Naive thymus-derived CD8-positive, alpha-beta T cell (primary cell): ENCODE measurements at places on chromosomes 11 and 22.
A peak's percentile ranks its signal among the peaks of the same experiment; 100 is the strongest.

DNA sequence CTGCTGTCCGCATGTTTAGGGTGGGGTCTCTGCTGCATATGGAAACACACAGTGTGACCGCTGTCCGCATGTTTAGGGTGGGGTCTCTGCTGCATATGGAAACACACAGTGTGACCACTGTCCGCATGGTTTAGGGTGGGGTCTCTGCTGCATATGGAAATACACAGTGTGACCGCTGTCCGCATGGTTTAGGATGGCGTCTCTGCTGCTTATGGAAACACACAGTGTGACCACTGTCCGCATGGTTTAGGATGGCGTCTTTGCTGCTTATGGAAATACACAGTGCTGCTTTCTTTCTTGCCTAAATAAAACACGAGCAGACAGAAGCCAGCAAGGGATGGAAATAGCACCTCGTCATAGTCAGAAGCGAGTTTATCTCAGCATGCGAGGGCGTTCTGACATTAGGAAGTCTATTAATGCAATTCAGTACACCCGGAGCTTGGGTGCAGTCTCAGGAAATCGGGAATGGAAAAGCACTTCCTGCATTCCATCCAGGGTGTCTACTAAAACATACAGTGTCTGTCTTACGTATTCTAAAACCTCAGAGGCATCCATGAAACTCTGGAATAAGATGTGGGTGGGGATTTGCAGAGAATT lies 32.6 kb upstream of the TOLLIP start:
- peaks cover 8% of the 10 kb centered on the region for H3K4me1 ChIP-seq
- no peaks in the 10 kb centered on the region for H3K27me3 ChIP-seq
- no peak overlapping the region for H3K27ac ChIP-seq
- no peaks in the 10 kb centered on the region for H3K36me3 ChIP-seq

DNA sequence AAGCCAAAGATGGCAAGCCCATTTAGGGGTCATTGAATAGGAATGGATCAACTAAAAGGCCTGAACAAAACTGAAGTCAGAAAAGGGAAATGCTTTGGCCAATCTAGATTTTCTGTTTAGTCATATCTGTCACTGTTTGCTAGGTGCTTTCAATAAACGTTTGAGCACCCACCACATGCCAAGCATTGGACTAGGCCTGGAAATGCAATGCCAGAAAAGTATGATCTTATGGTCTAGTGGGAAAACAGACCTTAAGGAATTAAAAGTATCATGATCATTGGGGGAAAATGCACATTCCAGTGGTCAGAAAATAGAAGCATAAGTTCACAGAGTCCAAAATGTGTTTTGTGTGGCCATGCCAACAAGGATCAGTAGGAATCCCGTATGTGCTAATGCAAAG lies 76.8 kb upstream of the BIRC3 start:
- no peak overlapping the region for H3K27ac ChIP-seq
- H3K4me3 ChIP-seq = no peak overlapping the region
- H3K4me1 ChIP-seq = no peaks in the 10 kb centered on the region
- H3K36me3 ChIP-seq = no peaks in the 10 kb centered on the region
- DNase-seq = no peak

- H3K27ac ChIP-seq = no peak overlapping the region
- no peak overlapping the region for H3K4me3 ChIP-seq
- no peak for DNase-seq
- peaks cover 11% of the 10 kb centered on the region for H3K27me3 ChIP-seq
- no peaks in the 10 kb centered on the region for H3K36me3 ChIP-seq
Measured at GRCh38 chr22:49686495-49687219, 141.0 kb downstream of the BRD1 start.

DNA sequence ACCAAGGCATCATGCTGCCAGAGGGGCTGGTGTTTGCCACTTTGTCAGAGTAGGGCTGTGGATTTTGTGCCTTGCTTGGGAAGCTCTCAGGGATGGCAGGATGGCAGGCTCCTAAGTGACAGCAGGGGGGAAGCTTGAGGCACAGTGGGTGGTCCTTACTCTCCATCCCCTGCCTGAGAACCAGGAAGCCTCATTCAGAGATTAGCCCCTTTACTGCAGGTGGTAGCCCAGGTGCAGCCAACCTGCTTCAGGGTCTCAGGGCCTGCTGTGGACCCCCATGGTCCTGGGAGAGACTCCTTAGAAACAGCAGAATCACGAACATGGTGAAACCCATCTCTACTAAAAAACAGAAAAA lies 8.9 kb upstream of the ST3GAL4 start:
- peaks cover 39% of the 10 kb centered on the region for H3K36me3 ChIP-seq
- H3K4me3 ChIP-seq = no peak overlapping the region
- peak overlapping the region; percentile 74 for H3K27ac ChIP-seq
- peaks cover 7% of the 10 kb centered on the region for H3K4me1 ChIP-seq
- no peaks in the 10 kb centered on the region for H3K27me3 ChIP-seq

DNA sequence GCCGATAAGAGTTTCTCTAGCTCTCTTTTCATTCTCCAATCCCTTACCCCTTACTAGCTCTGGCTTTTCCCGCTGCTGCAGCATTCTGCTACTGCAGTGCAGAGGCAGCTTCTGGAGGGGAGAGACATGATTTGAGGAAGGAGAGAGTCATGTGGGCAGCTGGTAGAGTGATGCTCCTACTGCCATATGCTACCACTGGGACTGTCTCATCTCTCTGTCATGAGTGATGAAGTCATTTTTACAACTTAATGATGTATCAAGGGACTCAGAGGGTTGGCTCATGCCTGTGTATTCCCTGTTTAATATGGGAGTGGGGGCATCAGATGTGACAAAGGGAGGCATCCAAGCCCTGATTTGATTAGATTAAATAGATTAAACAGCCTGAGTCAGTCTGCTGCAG lies 11.3 kb downstream of the SLC17A6 start:
- no peaks in the 10 kb centered on the region for H3K36me3 ChIP-seq
- peaks cover 22% of the 10 kb centered on the region for H3K27me3 ChIP-seq
- no peak for DNase-seq
- no peaks in the 10 kb centered on the region for H3K4me1 ChIP-seq

- no peaks in the 10 kb centered on the region for H3K27me3 ChIP-seq
- no peak for DNase-seq
- H3K27ac ChIP-seq = no peak overlapping the region
- no peaks in the 10 kb centered on the region for H3K4me1 ChIP-seq
- no peak overlapping the region for H3K4me3 ChIP-seq
Measured at GRCh38 chr11:7603031-7603781, 70.1 kb downstream of the CYB5R2 start.

DNA sequence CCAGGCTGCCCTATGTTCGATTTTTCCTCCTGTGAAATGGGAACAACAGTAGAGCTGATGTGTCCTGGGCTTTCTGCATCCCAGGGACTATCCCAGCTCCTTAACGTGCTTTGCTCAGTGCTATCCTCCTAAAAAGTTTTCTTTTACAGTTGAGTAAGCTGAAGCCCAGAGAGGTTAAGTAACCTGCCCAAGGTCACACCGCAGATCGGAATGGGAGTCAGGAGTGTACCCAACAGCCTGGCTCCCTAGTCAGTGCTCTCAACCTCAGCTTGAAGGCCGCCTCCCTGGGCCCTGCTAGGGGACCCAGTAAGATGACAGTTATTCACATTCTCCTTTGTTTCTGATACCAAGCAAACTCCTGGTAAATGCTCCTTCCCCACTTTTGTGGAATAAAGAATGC lies 45.9 kb downstream of the PARVB start:
- no peak overlapping the region for H3K4me3 ChIP-seq
- peaks cover 8% of the 10 kb centered on the region for H3K4me1 ChIP-seq
- no peak for DNase-seq
- H3K27ac ChIP-seq = no peak overlapping the region

DNA sequence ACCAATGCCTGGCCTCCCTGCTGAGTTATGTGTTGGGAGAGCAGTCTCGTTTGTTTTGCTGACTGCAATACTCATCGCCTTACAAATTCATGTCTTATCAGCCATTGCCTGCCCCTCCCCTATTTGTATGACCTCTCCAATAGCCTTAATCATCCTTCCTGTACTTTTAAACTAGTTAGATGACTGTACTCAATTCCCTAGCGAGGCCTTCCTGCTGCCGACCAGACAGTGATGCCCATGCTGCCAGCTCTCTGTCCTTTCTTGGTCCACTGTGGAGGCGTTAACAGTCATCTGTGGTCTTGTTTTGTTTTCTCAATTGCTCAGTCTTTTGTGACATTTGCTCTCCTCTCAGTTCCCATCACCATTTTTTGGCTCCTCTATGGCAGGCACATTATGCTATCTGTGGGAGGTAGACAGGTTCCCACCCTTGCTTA lies 20.3 kb upstream of the YPEL1 start:
- no peak overlapping the region for H3K27ac ChIP-seq
- no peak for DNase-seq
- H3K4me3 ChIP-seq = no peak overlapping the region

DNA sequence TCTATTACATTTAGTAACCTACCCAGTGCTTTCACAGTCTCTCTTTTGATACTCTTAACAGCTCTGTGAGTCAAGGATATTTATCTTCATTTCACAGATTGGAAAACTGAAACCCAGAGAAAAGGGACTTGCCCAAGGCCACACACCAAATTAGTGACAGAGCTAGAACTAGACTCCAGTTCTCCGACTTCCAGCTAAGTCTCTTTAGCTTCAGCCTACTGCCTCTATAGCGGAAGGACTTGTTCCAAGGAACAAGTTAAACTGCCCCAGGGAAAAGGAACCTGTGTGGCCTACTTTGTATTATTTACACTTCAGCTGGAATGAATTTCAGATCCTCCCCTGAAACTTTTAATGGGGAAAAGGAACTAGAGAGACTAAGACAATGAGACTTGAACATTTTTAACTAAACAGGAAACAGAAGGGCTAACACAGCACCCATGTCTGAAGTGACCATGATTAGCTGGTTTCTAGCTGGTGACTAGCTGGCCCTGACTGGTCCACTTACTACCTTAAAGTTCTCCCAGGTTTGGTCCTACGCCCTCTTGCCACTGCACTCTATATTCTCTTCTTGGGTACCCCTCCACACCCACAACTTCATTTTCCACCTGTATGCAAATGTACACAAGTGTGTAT lies 1.3 kb downstream of the LRRC51 start:
- peaks cover 27% of the 10 kb centered on the region for H3K4me1 ChIP-seq
- H3K27me3 ChIP-seq = no peaks in the 10 kb centered on the region
- no peak for DNase-seq
- H3K27ac ChIP-seq = peak overlapping the region; percentile 97
- H3K36me3 ChIP-seq = no peaks in the 10 kb centered on the region
- peak overlapping the region; percentile 67 for H3K4me3 ChIP-seq

GRCh38 chr11:128917144-128917724 lies 25.4 kb downstream of the TP53AIP1 start:
- DNase-seq = no peak
- peaks cover 15% of the 10 kb centered on the region for H3K27me3 ChIP-seq
- H3K4me3 ChIP-seq = no peak overlapping the region
- no peaks in the 10 kb centered on the region for H3K36me3 ChIP-seq

- no peak for DNase-seq
- no peaks in the 10 kb centered on the region for H3K4me1 ChIP-seq
- H3K27ac ChIP-seq = no peak overlapping the region
- peaks cover 10% of the 10 kb centered on the region for H3K36me3 ChIP-seq
- no peaks in the 10 kb centered on the region for H3K27me3 ChIP-seq
Measured at GRCh38 chr22:29509298-29509697, 29.3 kb downstream of the NEFH start.

DNA sequence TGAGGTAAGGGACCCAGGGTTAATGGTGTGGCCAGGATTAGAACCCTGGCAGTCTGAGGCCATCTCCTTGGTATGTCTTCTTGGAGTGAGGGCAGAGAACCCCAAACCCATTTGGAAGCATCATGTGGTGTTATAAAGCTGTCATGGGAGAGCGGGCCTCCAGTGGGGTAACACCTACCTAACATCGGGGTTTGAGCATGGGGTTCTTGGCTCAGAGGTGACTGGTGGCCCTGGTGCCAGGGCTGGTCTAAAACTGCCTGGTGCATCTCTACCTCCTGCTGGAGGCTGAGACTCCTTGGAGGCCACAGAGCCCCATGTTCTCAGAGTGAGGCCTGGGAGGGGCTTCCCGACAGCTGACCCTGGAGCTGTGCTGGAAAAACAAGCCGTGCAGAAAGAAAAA lies 4.5 kb downstream of the PRDM11 start:
- H3K27ac ChIP-seq = no peak overlapping the region
- DNase-seq = no peak
- H3K4me1 ChIP-seq = peaks cover 36% of the 10 kb centered on the region
- H3K36me3 ChIP-seq = no peaks in the 10 kb centered on the region
- no peak overlapping the region for H3K4me3 ChIP-seq

GRCh38 chr11:2452321-2453012 lies 7.7 kb downstream of the KCNQ1 start:
- peaks cover 4% of the 10 kb centered on the region for H3K4me1 ChIP-seq
- no peak overlapping the region for H3K27ac ChIP-seq
- no peak overlapping the region for H3K4me3 ChIP-seq
- H3K27me3 ChIP-seq = no peaks in the 10 kb centered on the region

DNA sequence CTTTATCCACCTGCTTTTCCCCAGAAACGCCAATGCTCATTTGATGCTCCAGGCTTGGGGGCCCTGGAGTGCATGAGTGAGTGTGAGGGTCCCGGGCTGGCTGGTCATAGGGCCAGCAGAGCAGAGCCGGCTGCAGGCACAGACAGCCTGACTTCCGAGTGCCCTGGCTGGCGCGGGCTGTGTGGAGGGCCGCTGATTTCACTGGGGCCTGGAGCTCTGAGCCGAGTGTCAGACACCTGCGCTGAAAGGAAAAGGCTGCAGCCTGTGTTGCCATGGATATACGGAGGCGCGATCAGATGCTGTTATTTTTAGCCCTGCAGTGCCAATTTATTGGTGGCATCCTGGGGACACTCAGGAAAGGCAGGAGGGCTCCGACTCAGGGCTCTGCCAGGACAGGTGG lies 87.6 kb downstream of the ST3GAL4 start:
- peaks cover 7% of the 10 kb centered on the region for H3K4me1 ChIP-seq
- no peak overlapping the region for H3K4me3 ChIP-seq
- H3K27me3 ChIP-seq = peaks cover 7% of the 10 kb centered on the region
- no peaks in the 10 kb centered on the region for H3K36me3 ChIP-seq
- H3K27ac ChIP-seq = no peak overlapping the region
- no peak for DNase-seq

DNA sequence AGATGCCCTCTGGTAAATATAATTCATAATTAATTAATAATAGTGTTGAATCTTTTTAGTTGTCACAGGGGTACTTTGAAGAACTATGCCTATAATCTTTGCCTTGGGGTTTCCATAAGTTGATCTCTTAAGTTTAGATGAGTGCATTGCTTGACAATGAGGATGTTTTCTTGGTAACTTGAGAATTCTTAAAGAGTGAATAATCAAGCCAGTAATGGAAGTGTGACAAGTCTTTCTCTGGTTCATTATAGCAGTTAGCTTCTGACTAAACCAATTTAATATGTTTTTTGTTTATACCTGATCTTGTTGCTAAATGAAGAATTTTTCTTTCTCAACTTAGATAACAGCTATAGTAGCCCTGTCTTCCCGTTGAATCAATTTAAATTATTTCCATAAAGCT lies 46.2 kb downstream of the ATXN10 start:
- H3K4me3 ChIP-seq = no peak overlapping the region
- H3K27me3 ChIP-seq = no peaks in the 10 kb centered on the region
- peaks cover 14% of the 10 kb centered on the region for H3K36me3 ChIP-seq
- no peak for DNase-seq

DNA sequence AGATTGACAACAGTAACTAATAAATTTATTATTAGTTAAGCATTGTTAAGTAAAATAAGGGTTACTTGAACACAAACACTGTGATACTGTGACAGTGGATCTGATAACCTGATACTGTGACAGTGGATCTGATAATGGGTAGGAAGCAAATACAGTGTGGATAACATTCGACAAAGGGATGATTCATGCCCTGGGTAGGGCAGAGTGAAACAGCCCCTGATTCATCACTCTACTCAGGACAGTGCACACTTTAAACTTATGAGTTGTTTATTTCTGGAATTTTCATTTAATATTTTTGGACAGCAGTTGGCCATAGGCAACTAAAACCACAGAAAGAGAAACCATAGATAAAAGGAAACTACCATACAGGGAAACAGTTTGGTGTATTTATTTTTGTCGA lies 60.8 kb upstream of the CTSC start:
- no peaks in the 10 kb centered on the region for H3K4me1 ChIP-seq
- H3K27ac ChIP-seq = no peak overlapping the region
- H3K36me3 ChIP-seq = peaks cover 2% of the 10 kb centered on the region
- no peak for DNase-seq
